ENCODE measurements at places on chromosomes 5 and 9.

GRCh38 chr5:91123901-91124300 is 259.2 kb downstream of the ARRDC3 start:
- DNase-seq = peak; percentile 47
- H3K27me3 ChIP-seq = no peaks in the 10 kb centered on the region
- no peak overlapping the region for H3K4me3 ChIP-seq

DNA sequence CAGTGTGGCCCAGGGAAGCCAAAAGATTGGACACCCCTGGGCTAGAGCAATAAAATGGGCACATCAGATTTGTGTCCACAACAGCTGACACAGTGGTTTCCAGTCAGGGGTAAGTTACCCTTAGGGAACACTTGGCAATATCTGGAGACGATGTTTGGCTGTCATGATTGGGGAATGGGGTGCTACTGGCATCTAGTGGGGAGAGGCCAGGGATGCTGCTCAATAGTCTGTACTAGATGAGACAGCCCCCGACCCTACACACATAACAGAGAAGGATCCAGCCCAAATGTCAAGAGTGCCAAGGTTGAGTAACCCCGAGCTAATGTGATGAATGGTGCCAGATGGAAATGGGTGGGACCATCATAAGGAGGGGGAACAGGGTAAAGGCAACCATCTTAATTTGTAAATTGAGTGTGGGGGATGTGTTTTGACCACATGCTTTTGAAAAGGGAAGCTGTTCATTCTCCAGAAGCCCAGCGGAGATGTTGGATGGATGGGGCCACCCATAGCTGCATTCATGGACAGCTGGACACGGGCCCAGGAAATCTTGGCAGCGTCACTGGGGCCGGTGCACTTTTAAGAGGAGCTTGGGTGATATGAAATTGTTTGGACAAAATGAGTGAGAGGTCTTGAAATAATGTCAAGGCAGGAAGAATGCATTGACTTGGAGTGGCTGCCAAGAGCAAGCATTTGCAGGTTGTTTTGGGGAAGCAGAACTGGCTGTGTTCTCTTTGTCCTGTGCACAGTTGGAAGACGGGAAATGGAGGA is 33.4 kb downstream of the SYK start:
- no peaks in the 10 kb centered on the region for H3K27me3 ChIP-seq
- no peaks in the 10 kb centered on the region for H3K36me3 ChIP-seq
- no peak for DNase-seq
- H3K4me3 ChIP-seq = no peak overlapping the region

DNA sequence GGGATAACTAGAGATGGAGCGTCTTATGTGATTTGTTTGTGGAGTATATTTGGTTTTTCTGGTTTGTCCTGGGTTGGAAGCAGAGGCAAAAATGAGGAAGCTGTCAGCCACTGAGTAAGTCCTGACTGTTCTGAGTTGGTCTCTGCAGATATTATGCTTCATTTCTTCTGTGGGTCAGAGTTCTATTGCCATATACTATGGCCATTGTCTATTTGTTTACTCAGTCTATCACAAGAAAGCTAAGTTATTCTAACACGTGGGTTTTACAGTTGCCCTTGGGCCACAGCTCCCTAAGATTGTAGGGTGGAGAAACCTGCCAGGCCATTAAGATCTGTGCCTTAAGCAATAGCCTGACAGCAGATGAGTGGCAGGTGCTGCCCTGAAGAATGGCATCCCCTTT is 3.0 kb upstream of the CTSV start:
- H3K27me3 ChIP-seq = peaks cover 14% of the 10 kb centered on the region
- H3K36me3 ChIP-seq = no peaks in the 10 kb centered on the region
- no peaks in the 10 kb centered on the region for H3K4me1 ChIP-seq
- DNase-seq = no peak
- no peak overlapping the region for H3K4me3 ChIP-seq

GRCh38 chr5:148394587-148395019 is 10.8 kb downstream of the FBXO38 start:
- H3K36me3 ChIP-seq = peaks cover 29% of the 10 kb centered on the region
- no peak for DNase-seq
- H3K27me3 ChIP-seq = no peaks in the 10 kb centered on the region
- peaks cover 5% of the 10 kb centered on the region for H3K4me1 ChIP-seq
- H3K27ac ChIP-seq = no peak overlapping the region
- H3K4me3 ChIP-seq = no peak overlapping the region

- H3K4me3 ChIP-seq = no peak overlapping the region
- no peak overlapping the region for H3K27ac ChIP-seq
- no peaks in the 10 kb centered on the region for H3K36me3 ChIP-seq
- no peak for DNase-seq
- H3K4me1 ChIP-seq = no peaks in the 10 kb centered on the region
These were observed 146.7 kb downstream of the CCDC192 start for GRCh38 chr5:127849891-127850290.
